ENCODE measurements at places on chromosomes 13 and 19. TPM values are rescaled to one million over a fixed set of nuclear protein-coding genes. Genes with fewer than 3 reads are reported as not detected.

SYCN gene
- total RNA-seq = not detected

PTPRS gene
- 215 TPM for total RNA-seq

SLC7A10 gene
- 0.17 TPM for total RNA-seq

KCNRG gene
- total RNA-seq = 2.1 TPM

THOP1 gene
- 186 TPM for total RNA-seq

MYBPC2 gene
- not detected for total RNA-seq

HSD17B14 gene
- total RNA-seq = 2.0 TPM

SLC25A41 gene
- 0.44 TPM for total RNA-seq

ELOF1 gene
- total RNA-seq = 97.9 TPM

CD37 gene
- not detected for total RNA-seq

IZUMO1 gene
- not detected for total RNA-seq

FXYD3 gene
- not detected for total RNA-seq

MCEMP1 gene
- total RNA-seq = 4.1 TPM

CAMSAP3 gene
- total RNA-seq = 1.2 TPM

SIGLECL1 gene
- total RNA-seq = not detected

RNF113B gene
- not detected for total RNA-seq

FREM2 gene
- total RNA-seq = 3.8 TPM

LYPD5 gene
- not detected for total RNA-seq

TNFSF13B gene
- 9.2 TPM for total RNA-seq

GPR12 gene
- not detected for total RNA-seq

C19orf85 gene
- not detected for total RNA-seq
